GM23248 (cell line): ENCODE measurements at places on chromosomes 12 and 14.
A peak's percentile ranks its signal among the peaks of the same experiment; 100 is the strongest.

- H3K36me3 ChIP-seq, result no peaks in the 10 kb centered on the region
- H3K27ac ChIP-seq, result no peak overlapping the region
- peaks cover 13% of the 10 kb centered on the region for H3K4me1 ChIP-seq
- peak; percentile 18 for DNase-seq
- no peaks in the 10 kb centered on the region for H3K27me3 ChIP-seq
These were observed 89.7 kb downstream of the PTCSC3 start for GRCh38 chr14:36086629-36087395.

GRCh38 chr12:10331642-10332239, 24.1 kb downstream of the KLRD1 start:
- H3K27me3 ChIP-seq, result no peaks in the 10 kb centered on the region
- H3K4me1 ChIP-seq, result no peaks in the 10 kb centered on the region
- H3K4me3 ChIP-seq, result no peak overlapping the region

- no peak for DNase-seq
- no peaks in the 10 kb centered on the region for H3K4me1 ChIP-seq
- H3K27ac ChIP-seq, result no peak overlapping the region
These were observed 747.3 kb downstream of the NRXN3 start for GRCh38 chr14:78917462-78917861.

DNA sequence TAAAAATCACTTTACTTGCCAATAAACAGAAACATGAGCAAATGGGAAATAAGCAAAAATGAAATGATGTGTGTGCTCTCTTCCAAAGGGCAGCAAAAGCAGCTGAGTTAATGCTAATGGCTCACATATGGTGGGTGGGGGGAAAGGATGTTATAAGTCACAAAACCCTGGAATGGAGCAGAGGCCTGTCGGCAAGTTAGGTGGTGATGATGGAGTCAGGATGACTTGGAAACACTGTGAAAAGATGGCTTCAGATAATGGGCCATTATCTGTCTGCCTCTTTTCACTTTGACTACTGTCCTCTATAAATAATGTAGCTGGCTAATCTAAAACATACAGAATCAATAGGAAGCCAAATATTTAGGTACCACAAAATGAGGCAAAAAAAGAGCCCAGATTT, 228.7 kb downstream of the APAF1 start:
- no peaks in the 10 kb centered on the region for H3K36me3 ChIP-seq
- no peak overlapping the region for H3K27ac ChIP-seq
- H3K4me3 ChIP-seq, result no peak overlapping the region

- DNase-seq, result peak; percentile 84
- no peaks in the 10 kb centered on the region for H3K27me3 ChIP-seq
- peak overlapping the region; percentile 27 for H3K27ac ChIP-seq
- H3K36me3 ChIP-seq, result no peaks in the 10 kb centered on the region; the same call in 1 of the 2 replicates
These were observed 690 bp upstream of the DTX3 start for GRCh38 chr12:57603815-57604453.

DNA sequence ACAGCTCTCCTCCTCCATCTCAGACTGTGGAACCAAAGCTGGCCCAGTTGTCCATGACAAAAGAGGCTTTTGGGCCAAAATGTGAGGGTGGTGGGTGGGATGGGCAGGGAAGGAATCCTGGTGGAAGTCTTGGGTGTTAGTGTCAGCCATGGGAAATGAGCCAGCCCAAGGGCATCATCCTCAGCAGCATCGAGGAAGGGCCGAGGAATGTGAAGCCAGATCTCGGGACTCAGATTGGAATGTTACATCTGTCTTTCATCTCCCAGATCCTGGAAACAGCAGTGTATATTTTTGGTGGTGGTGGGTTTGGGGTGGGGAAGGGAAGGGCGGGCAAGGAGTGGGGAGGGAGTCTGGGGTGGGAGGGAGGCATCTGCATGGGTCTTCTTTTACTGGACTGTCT, 11.8 kb upstream of the TAMALIN start:
- H3K4me3 ChIP-seq, result no peak overlapping the region
- H3K27me3 ChIP-seq, result no peaks in the 10 kb centered on the region
- H3K36me3 ChIP-seq, result peaks cover 7% of the 10 kb centered on the region; the same call in 1 of the 2 replicates
- H3K4me1 ChIP-seq, result peaks cover 12% of the 10 kb centered on the region

DNA sequence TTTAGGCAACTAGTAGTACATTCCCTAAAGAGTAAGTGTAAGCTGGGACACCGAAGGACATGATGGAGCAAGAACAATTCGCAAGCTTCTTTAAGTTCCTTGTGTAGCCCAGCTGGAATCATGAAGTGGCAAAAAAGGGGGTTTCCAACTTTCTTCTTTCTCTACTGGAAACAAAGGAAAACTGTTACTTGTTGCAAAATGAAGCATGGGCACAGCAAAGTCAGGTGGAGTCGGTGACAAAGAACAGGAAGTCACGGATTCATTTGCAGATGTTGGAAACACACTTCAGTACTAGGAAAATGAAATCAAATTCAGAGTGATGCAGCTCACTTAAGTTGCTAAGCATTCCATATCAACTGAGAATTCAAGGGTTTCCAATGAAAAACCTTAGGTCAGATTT, 706.9 kb upstream of the STXBP6 start:
- no peaks in the 10 kb centered on the region for H3K4me1 ChIP-seq
- H3K27me3 ChIP-seq, result no peaks in the 10 kb centered on the region
- no peaks in the 10 kb centered on the region for H3K36me3 ChIP-seq
- H3K4me3 ChIP-seq, result no peak overlapping the region

GRCh38 chr12:74790931-74791330, 253.3 kb downstream of the ATXN7L3B start:
- H3K27ac ChIP-seq, result no peak overlapping the region
- DNase-seq, result no peak
- no peaks in the 10 kb centered on the region for H3K27me3 ChIP-seq
- H3K4me3 ChIP-seq, result no peak overlapping the region
- no peaks in the 10 kb centered on the region for H3K36me3 ChIP-seq

GRCh38 chr14:25753130-25753529, 703.2 kb upstream of the STXBP6 start:
- H3K4me1 ChIP-seq, result no peaks in the 10 kb centered on the region
- no peak overlapping the region for H3K27ac ChIP-seq
- H3K27me3 ChIP-seq, result no peaks in the 10 kb centered on the region
- H3K4me3 ChIP-seq, result no peak overlapping the region

- peak overlapping the region; percentile 60 for H3K4me3 ChIP-seq
- no peaks in the 10 kb centered on the region for H3K27me3 ChIP-seq
- peak; percentile 94 for DNase-seq
- no peaks in the 10 kb centered on the region for H3K36me3 ChIP-seq
- peak overlapping the region; percentile 100 for H3K27ac ChIP-seq
- H3K4me1 ChIP-seq, result peaks cover 87% of the 10 kb centered on the region
These were observed 12.5 kb upstream of the IRF2BPL start for GRCh38 chr14:77040741-77041653.

DNA sequence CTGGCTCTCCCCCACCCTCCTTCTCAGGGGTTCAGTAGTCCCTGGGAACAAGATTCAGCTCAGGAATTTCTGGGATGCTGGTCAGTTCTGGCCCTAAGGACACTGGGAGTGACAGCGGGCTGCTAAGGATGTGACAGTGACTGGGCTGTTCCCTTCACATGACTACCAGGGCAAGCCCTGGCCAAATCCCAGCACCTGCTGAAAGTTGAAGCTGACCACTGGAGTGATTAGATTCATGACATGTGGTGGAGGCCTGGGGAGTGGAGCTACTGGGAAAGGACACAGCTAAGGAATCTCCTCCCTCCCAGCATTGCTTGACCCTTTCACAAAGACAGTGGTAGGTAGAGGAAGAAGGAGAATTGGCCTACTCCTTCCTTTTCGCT, 204.9 kb downstream of the DAD1 start:
- no peak overlapping the region for H3K27ac ChIP-seq
- H3K4me3 ChIP-seq, result no peak overlapping the region
- H3K36me3 ChIP-seq, result no peaks in the 10 kb centered on the region
- DNase-seq, result no peak

DNA sequence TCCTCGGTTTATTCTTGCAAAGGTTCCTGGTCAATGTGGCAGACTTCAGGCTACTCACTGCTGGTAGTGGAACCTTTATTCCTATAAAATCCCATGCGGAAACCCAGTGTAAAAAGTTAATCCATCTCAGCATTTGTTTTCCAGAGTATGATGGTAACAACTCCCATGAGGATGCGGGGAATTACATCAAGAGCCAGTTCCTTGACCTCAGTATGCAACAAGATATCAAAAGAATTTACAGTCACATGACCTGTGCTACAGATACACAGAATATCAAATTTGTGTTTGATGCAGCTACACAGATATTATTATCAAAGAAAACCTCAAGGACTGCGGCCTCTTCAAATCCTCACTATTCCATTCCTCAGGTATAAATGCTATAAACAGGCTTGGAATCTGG, 19.3 kb downstream of the CPM start:
- DNase-seq, result no peak
- H3K4me1 ChIP-seq, result peaks cover 27% of the 10 kb centered on the region
- no peaks in the 10 kb centered on the region for H3K27me3 ChIP-seq
- H3K27ac ChIP-seq, result no peak overlapping the region
- H3K4me3 ChIP-seq, result no peak overlapping the region
- no peaks in the 10 kb centered on the region for H3K36me3 ChIP-seq

DNA sequence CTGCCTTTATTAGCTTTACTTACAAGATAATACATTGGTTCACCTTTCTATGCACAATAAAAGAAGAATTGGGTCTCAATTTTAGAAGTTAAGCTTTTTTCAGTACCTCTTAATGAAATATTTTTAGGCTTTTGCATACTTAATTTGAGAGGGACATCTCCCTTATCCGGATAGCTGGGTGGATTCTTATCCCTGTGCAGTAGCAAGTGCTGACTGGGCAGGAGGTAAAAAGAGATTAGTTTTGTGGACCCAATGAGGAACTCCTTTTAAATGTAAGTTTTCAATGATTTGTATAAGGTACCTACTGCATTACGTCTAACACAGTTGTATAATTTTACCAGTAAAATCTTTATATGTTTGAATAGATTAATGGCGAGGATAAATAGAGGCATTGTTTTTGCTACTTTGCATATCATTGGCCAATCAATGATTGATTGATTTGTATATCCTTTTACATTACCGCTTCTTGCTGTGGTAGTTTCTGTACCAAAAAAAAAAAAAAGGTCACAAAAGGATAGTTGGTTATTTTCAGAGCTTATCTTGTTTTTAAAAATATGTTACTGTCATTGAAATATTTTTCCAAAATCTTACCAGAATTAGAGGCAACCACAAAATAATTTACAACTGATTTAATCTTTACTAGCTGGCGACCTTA, 2.2 kb downstream of the CPSF6 start:
- peak overlapping the region; percentile 87 for H3K4me3 ChIP-seq
- no peaks in the 10 kb centered on the region for H3K36me3 ChIP-seq
- peak; percentile 28 for DNase-seq
- H3K27me3 ChIP-seq, result no peaks in the 10 kb centered on the region
- peaks cover 17% of the 10 kb centered on the region for H3K4me1 ChIP-seq

DNA sequence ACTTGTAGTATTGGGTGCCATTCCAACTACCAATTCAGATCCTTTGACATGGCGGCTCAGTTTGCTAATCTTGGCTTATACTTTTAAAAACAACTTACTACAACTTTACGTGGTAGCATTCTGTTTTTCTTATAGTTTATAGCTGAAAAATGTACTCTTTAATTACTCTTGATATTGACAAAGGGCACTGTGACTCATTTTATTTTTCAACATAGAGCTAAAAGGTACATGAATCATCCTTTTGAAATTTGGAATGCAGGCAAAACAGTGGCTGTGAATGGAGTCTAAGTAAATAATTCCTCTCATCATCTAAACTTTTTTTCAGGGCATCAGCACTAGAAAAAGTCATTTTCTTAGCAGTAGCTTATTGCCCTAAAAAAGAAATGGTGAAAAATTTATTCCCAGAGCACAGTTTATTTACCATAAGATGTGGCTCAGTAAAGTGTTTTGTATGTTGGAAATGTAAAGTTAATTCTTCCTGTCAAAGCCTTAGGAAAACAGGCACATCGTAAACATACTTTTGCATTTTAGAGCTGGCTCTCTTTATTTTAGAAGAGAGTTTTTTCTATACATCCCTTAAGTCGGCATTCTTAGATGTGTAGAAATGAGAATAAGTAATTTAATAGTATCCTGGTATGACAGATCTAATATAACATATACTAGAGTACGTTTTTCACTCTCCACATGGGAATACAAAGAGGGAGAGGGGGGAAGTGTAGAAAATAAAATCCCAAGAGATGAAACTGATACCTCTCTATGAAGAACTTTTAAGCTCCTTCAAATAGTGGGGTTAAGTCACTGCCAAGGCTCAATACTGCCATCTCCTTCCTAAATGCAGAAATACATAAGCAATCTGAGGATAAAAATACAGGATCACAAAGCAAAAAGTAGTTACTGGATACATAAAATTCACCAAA, 55.2 kb downstream of the SLC25A21 start:
- peaks cover 26% of the 10 kb centered on the region for H3K4me1 ChIP-seq
- no peaks in the 10 kb centered on the region for H3K36me3 ChIP-seq
- H3K4me3 ChIP-seq, result peak overlapping the region; percentile 1; the same call in 1 of the 2 replicates
- H3K27ac ChIP-seq, result no peak overlapping the region

DNA sequence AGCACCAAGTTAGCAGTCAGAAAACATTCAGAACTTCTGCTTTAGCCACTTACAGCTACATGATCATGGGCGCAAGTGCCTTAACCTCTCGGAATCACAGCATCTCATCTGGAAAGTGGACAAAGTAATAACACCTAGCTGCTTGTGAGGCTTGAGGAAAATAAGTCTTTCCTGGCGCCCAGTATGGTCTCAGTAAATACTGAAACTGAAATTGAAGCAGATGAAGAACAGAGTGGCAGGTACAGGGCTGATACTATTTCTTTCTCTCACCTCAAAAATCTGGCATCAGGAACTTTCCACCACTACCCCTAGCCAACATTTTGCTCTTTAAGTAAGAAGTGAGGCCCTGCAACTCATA, 129.7 kb upstream of the FUT8 start:
- H3K4me3 ChIP-seq, result peak overlapping the region; percentile 15
- no peaks in the 10 kb centered on the region for H3K27me3 ChIP-seq
- H3K36me3 ChIP-seq, result no peaks in the 10 kb centered on the region
- peaks cover 20% of the 10 kb centered on the region for H3K4me1 ChIP-seq
- peak overlapping the region; percentile 58 for H3K27ac ChIP-seq

DNA sequence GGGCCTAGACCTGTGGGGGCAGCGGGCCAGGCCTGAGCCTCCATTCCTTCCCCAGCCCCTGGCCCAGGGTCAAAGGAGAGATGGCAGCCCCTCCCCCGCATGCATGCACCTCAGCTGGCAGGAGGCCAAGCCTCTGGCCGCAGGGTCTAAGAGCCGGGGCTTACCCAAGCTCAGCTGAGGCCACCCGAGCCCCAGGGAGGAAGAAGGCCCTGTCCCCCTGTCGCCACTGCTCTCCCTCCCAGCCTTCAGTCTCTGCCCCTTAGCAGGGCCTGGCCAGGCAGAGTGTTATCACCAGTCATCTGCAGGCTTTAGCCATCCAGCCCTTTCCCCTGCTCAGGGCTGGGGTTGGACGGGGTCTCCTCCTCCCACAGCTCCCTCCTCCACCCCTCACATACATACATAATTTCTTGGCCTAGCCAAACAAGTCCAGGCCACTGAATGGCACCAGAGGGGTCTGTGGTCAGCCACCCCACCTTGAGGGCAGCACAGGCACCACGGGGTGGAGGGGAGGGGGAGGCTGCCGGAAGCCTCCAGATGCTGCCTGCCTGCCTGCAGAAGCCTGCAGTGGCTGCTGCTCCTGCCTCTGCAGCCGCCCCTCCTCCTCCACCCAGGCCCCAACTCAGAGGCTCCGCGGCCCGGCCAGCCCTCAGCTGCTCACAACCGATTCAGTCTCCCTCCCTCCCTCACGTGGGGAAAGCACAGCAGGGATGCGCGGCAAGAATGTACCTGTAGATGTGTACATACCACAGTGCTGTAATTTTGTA, 22.8 kb downstream of the RAB35 start:
- no peaks in the 10 kb centered on the region for H3K27me3 ChIP-seq
- no peak for DNase-seq
